Cardiac muscle cell (in vitro differentiated cells and primary cell): ENCODE measurements at places on chromosomes 7 and 10.

DNA sequence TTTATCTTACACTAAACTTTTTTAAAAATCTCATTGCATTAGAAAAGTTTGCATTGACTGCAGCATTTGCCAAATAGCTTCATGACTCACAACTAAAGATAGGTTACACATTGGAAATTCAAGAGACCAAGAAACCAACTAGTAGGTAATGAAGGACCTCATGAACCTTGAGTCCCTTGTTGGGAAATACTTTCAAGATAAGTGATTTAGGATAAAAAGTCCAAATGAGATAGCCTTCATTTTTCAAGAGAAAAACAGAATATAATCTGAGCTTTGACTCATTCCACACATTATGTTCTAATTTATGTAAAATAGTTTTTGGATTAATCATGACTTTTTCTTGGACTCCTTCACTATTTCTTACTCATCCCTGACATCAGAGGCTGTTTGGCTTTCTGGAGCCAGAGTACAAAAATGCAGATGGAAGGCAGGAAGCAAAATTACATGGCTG lies 13.1 kb upstream of the LIPF start:
- H3K27me3 ChIP-seq = peaks cover 11% of the 10 kb centered on the region
- no peak overlapping the region for H3K4me3 ChIP-seq
- no peaks in the 10 kb centered on the region for H3K36me3 ChIP-seq
- H3K27ac ChIP-seq = no peak overlapping the region
- H3K4me1 ChIP-seq = no peaks in the 10 kb centered on the region
- DNase-seq = peak; percentile 93

GRCh38 chr7:114711241-114711640 lies 210.7 kb upstream of the MDFIC start:
- no peak for DNase-seq
- peaks cover 6% of the 10 kb centered on the region for H3K4me1 ChIP-seq
- H3K4me3 ChIP-seq = no peak overlapping the region

DNA sequence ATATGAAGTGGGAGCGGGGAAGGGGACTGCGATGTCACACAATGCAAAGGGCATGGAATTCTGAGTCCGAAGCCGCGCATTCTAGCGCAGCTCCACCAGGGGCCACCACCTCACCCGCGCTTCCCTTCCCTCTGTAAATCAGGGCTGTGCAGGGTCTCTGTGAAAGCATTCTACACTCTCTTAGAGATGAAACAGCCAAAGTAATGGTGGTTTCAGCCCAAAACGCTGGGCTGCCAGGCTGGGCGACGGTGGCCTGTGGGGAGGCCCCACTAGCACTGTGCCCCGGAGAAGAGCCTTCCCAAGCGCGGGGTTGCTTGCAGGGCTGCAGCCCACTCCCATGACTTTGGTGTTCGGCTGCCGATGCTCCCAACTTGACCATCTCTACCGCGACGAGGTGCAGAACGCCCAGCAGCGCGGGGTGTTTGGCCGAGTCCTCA lies 11.4 kb downstream of the ATG9B start:
- H3K4me1 ChIP-seq = peaks cover 35% of the 10 kb centered on the region
- no peak overlapping the region for H3K27ac ChIP-seq
- peak; percentile 71 for DNase-seq
- no peaks in the 10 kb centered on the region for H3K27me3 ChIP-seq

- H3K4me1 ChIP-seq = peaks cover under 1% of the 10 kb centered on the region
- H3K4me3 ChIP-seq = no peak overlapping the region
- no peaks in the 10 kb centered on the region for H3K36me3 ChIP-seq
- H3K27me3 ChIP-seq = no peaks in the 10 kb centered on the region
- no peak for DNase-seq
- H3K27ac ChIP-seq = no peak overlapping the region
Measured at GRCh38 chr10:11430421-11431215, 180.8 kb downstream of the USP6NL start.

DNA sequence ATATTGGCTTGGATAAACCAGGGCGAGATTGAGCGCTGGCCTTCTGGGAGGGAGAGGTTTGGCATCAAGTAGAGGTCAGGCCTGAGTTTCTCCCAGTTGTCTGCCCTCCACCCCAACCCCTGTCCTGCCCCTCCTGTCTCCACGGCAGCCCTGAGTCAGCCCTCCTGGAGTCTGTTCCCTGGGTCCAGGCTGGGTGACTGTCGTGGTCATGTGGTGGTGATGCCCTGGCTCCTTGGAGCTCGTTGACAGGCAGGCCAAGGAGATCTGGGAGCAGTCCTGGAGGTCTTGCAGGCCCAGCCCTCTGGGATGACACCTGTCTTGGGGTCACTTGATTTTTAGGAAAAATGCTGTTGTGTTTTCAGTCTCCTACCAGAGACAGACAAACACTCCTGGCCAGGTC lies 53.6 kb upstream of the PODXL start:
- H3K27me3 ChIP-seq = no peaks in the 10 kb centered on the region
- H3K4me3 ChIP-seq = no peak overlapping the region
- peaks cover 39% of the 10 kb centered on the region for H3K4me1 ChIP-seq
- no peak for DNase-seq

- H3K27ac ChIP-seq = no peak overlapping the region
- no peaks in the 10 kb centered on the region for H3K27me3 ChIP-seq
- peaks cover 8% of the 10 kb centered on the region for H3K4me1 ChIP-seq
- H3K36me3 ChIP-seq = no peaks in the 10 kb centered on the region
Measured at GRCh38 chr10:131167036-131167860, 144.3 kb downstream of the TCERG1L start.

DNA sequence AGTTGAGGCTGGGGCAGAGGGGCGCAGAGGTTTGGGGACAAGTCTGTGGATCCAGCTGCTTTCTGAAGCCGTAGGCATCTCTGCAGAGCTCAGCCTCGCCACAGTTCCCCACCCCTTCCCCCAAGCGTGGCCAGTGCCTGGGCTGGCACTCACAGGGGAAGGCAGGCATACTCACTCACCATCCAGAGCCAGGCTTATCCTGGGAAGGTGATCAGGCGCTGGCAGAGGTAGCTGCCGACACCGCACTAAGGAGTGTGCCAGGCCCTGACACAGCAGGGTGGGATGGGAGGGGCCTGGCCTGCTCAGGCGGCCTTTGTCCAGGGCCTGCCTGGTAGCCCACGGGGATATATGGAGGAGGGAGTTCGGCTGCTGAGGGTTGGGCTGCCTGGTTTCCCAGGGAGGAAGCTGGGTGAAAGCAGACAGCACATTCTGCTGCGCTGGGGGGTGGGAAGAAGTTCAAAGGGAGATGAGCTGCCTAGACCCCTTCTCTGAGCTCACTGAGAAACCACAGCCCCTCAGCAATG lies 15.9 kb downstream of the VSIR start:
- no peaks in the 10 kb centered on the region for H3K36me3 ChIP-seq
- no peak for DNase-seq
- H3K4me3 ChIP-seq = no peak overlapping the region
- H3K27ac ChIP-seq = no peak overlapping the region
- no peaks in the 10 kb centered on the region for H3K27me3 ChIP-seq

DNA sequence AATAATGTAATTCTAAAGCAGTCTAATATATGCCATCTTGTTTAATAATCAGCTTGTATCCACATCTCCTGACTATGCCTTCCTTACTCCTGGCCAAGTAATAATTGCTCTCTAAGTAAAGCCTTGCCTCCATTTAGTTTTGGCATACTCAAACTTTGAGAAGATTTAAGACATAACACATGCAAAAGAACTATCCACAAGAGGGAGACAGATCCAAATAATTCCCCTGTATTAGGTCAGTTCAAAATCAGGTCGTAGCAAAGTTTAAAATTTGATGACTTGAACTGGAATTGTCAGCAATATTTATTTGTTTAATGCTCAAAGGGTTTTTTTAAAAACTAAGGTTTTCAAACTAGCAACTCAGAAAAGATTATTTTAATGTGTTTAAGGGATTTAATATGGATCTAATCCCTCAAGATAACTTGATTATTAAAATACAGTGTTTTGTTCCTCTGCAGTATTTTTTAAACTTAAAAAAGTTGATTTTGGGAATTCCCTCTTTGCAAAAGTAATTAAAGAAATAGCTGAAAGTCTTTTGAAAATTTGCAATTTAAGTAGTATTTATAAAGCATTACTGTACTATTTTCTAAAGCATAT lies 95.3 kb downstream of the HDAC9 start:
- no peaks in the 10 kb centered on the region for H3K4me1 ChIP-seq
- no peaks in the 10 kb centered on the region for H3K27me3 ChIP-seq
- H3K4me3 ChIP-seq = no peak overlapping the region
- peak overlapping the region; percentile 47 for H3K27ac ChIP-seq
- H3K36me3 ChIP-seq = peaks cover 27% of the 10 kb centered on the region

DNA sequence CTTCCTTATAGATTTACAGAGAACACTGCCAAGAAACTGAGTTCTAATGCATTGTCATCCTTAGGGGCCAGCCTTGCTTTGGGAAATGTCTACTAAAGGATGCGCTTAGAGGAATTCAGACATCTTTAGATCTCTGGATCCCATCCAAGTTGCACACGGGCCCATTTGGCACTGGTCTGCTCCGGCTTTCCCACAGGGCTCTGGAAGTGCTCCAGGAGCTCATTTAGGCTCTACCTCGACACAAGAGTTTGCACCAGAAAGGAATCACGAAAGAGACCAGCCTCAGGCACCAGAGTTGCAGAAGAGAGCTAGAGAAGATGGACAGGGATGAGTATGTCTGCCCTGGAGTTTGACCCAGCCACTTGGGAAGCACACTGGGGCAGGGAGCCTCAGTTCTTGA lies 150.1 kb upstream of the TMEM72 start:
- no peak for DNase-seq
- H3K4me3 ChIP-seq = no peak overlapping the region
- no peaks in the 10 kb centered on the region for H3K36me3 ChIP-seq
- no peaks in the 10 kb centered on the region for H3K27me3 ChIP-seq
- no peaks in the 10 kb centered on the region for H3K4me1 ChIP-seq
- no peak overlapping the region for H3K27ac ChIP-seq

DNA sequence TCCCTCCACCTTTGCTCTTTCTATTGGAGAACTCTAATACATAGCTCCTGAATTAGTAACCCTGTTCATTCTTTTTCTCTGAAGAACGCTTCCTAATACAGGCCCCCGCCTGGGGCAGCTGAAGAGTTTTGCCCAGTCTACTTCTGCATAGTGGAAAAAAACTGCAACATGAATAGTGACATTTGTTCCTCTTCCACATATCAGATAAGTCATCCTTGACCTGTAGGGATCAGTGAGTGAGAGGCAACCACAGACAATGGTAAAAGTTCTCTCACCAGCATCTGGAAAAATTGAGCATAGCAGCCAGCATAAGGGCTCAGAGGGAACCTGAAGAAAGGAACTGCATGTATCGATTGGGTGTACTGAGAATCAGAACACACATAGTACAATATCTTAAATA lies 262.0 kb downstream of the STK31 start:
- H3K4me3 ChIP-seq = no peak overlapping the region
- H3K4me1 ChIP-seq = no peaks in the 10 kb centered on the region
- no peaks in the 10 kb centered on the region for H3K27me3 ChIP-seq
- H3K27ac ChIP-seq = no peak overlapping the region
- no peak for DNase-seq

GRCh38 chr7:90655566-90655965 lies 59.4 kb downstream of the CDK14 start:
- H3K36me3 ChIP-seq = no peaks in the 10 kb centered on the region
- H3K27me3 ChIP-seq = no peaks in the 10 kb centered on the region
- no peaks in the 10 kb centered on the region for H3K4me1 ChIP-seq
- H3K27ac ChIP-seq = no peak overlapping the region
- H3K4me3 ChIP-seq = no peak overlapping the region

GRCh38 chr10:99659868-99660366 lies 608 bp downstream of the ENTPD7 start:
- H3K4me1 ChIP-seq = peaks cover 6% of the 10 kb centered on the region
- no peaks in the 10 kb centered on the region for H3K36me3 ChIP-seq
- DNase-seq = no peak
- H3K27ac ChIP-seq = peak overlapping the region; percentile 5
- peaks cover 25% of the 10 kb centered on the region for H3K27me3 ChIP-seq
- peak overlapping the region; percentile 85 for H3K4me3 ChIP-seq

- H3K27ac ChIP-seq = no peak overlapping the region
- H3K27me3 ChIP-seq = no peaks in the 10 kb centered on the region
- H3K4me3 ChIP-seq = no peak overlapping the region
Measured at GRCh38 chr10:78539247-78539766, 505.6 kb downstream of the RPS24 start.

DNA sequence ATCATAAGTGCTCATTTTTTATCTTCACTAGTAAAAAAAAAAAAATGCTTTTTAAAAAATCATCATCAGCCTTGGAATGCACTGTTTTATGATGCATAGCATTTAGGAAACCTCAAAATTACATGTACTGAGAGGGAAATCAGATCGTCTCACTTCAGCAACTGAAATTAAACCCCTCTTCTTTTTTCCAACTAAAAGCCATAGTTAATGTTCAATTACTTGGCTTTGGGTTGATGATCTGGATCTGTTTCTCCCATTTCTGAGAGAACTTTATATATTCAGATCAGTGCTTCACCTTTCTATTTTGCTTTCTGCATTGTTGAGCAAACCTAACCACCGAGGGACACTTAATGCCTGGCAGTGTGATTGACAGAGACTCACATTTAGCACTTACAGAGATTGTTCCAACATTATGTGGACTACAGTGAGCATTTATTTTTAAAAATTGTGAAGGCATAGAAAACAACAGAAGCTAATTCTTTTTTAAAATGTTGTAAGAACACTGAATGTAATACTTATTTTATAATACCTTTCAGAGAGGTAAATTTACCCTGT lies 678.4 kb downstream of the PHTF2 start:
- no peak for DNase-seq
- H3K4me3 ChIP-seq = no peak overlapping the region
- H3K36me3 ChIP-seq = no peaks in the 10 kb centered on the region
- no peaks in the 10 kb centered on the region for H3K27me3 ChIP-seq
